ENCODE measurements at places on chromosomes 13 and 19.
A peak's percentile ranks its signal among the peaks of the same experiment; 100 is the strongest.

DNA sequence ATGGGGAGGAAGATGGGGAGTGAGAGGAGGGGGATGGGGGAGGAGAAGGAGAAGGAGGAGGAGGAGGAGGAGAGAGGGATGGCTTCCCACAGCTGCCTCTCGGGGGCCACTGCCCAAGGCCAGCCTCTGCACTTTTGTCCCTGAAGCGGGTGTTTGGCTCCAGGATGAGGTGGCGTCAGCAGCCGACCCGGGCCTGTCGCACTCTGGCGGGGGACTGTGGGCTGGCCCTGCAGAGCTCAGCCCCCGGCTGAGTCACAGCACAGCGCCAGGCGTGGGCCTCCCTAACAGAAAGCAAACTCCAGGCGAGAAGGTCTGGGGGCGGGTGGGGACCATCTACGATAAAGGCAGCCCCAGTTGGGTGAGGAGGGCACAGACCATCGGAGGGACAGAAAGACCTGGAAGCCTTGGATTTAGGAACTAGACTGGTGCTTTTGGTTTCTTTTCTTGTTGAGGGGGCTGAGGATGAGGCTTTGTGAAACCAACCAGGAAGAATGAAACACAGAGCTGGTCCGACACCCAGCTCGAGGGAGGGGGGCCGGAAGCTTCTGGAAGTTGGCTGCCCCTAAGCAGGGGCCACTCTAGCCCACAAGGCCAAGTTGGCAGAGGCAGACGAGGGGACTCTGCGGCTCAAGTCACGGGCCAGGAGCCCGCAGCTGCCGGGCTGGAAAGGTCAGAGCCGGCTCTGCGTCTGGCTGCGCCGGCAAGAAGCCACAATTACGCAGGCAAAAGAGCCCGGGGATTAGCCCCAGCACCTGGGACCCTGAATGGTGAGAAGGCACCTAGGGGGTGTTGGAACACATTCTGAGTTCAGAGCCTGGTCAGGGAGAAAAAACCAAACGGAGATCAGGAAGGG, 18.2 kb downstream of the LSM4 start:
- peak; percentile 90 for DNase-seq

DNA sequence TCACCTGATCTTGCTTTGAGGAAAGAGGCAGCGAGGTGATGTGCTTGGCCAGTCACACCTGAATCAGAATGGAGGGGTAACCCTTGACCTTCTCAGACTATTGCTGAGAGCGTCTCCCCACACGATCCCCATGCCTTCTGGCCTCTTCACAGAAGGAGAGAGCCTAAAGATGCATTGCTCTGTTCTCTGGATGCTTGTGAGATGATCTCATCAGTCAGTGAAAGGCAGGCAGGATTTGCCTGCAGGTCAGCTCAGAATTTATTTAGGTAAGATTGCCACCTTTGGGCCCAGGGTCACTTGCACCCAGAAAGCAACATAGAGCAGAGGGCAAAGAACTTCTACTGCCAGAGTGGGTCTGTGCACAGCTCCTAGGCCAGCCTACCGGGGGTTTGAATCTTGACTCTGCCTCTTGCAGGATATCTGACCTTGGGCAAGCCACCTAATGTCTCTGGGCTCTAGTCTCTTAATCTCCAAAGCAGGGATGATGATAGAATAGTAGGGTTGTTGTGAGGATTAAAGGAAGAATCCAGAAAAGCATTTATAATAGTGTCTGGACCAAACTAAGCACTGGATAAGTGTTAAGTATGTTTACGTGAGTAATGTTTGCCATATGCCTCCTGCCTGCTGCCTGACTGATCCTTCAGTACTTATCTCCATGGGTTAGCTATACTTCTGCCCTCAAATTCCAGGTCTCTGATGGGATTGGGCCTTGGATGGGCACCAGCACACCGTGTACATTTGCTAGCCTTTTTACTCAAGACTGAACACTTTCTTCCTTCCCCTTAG, 8.4 kb upstream of the FLT1 start:
- DNase-seq, result no peak

DNA sequence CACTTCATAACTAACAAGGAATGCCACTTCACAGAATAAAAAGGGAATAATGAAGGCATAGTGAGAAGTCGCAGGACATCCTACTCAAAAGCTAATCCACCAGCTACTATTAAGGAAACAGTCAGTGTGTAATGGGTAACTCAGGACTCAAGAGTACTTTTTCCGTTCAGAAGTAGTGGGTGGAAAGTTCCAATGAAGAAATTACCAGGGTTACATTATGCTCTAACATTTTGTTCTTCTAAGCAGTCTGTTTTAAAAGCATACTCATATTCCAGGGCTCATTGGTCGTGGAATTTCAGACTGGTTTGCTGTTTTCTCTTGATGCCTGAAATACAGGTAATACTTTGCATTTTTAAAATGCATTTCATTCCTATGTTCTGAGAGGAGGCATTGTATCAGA, 222.4 kb upstream of the IRS2 start:
- no peak for DNase-seq

DNA sequence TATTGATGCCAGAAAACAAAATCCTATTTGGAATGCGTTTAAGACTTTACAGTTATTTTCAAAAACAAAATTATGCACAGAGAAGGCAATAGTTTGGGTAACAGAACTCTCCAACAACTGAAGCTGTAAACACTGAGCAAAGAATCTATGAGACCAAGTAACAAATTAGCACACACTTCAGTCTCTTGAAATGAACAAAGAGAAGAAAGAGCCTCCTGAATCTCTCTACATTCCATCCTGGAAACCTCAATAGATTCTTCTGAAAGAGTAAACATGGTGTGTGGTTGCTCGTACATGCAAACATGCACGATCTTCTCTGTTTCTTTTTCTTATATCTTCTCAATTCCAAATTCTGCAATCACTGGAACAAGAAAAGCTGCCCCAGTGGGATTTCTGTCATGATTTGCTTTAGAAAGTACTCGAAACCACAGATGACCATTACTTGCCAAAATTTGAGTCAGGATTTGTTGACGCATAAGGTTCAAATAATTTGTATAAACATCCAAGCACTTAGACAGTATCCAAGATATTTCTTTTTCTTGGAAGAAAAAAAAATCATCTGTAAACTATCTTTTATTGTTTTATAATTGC, 137.9 kb upstream of the DACH1 start:
- peak; percentile 2 for DNase-seq

DNA sequence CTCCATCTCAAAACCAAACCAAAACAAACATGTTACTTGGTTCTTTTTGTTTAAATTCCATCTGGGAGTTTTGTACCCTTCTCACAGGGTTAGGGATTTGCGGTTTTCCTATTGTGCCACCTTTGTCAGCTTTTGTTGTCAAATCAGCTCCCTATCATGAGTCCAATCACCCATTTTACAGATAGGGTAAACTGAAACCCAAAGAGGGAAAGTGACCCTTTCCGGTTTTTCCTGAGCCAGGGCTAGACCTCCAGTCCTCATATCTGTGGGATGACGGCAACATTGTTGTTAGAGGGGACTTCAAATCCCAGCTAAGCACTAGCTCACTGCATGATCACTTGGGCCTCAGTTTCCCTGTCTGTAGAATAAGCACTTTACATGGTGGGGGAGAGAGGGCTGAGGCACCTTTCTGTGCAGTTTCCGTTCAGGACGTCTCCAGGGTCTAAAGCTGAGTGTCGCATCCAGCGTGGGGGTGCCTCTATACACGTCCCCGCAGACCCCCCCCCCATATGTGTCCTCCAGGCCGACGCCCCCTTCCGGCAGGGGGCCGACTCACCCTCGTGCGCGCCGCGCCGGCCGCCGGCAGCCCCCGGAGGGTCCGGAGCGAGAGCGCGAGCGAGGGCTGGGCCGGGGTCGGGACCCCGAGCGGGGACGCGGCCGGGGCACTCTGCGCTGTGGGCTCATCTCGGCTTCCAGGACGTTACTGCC, 3.9 kb downstream of the CCDC194 start:
- no peak for DNase-seq

GRCh38 chr19:5112681-5113575, 144.0 kb downstream of the KDM4B start:
- no peak for DNase-seq

DNA sequence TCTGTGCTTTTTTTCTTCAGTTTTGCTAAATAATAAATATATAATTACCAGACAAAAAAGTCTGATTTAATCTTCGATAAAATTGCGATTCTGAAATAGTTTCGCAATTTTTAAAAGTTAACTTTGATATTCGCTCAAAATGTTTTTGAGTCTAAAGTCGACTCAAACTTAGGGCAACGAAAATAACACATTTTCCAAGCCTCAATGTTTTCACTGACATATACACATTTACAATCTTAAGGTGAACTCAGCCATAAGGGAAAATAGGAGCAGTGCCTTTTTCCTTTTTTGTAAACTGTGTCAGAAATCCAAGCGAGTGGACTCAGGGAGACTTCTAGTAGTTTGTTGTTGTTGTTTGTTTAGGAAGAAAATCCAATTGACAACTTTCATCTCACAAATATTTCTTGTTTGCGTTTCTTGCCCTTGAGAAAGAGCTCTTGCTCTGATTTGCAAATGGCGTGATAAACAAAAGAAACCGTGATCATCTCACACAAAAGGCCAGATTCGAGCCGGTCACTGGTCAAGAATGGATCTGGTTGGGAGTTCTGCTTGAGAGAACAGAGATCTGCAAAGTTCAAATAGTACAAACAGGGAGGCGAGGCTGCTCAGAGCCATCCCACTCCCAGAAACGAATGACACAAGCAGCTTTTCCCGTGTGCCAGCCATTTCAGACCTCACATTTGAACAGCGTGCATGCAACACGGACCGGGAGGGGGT, 2.1 kb downstream of the SOX21 start:
- DNase-seq, result no peak

- no peak for DNase-seq
Measured at GRCh38 chr13:67017276-67017675, 212.9 kb downstream of the PCDH9 start.

GRCh38 chr19:14106840-14107239, 10.7 kb downstream of the PRKACA start:
- DNase-seq, result no peak

- no peak for DNase-seq
Measured at GRCh38 chr13:110341445-110342244, 34.6 kb downstream of the COL4A2 start.

GRCh38 chr19:17423429-17424208, 3.8 kb downstream of the MVB12A start:
- no peak for DNase-seq

DNA sequence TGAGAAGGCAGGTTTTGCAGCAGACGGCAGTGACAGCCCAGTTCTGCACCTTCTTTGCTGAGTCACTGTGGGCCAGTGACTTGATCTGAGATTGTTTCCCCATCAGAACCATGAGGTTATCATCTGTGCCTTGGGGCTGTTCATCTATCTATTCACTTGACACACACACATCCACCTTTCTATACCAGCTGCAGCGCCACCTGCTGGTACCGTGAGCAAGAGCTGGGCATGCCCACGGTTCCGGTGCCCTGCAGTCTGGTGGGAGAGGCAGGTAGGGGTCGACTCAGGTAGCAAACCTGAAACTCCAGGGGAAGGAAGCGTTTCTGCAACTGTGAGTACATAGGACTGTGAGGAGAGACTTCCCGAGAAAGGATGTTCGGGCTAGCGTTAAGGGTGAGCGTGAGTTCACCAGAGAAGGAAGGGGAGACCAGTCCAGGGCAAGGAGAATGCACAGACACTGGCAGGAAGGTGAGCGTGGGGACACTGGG, 7.5 kb upstream of the LIN7B start:
- peak; percentile 50 for DNase-seq

DNA sequence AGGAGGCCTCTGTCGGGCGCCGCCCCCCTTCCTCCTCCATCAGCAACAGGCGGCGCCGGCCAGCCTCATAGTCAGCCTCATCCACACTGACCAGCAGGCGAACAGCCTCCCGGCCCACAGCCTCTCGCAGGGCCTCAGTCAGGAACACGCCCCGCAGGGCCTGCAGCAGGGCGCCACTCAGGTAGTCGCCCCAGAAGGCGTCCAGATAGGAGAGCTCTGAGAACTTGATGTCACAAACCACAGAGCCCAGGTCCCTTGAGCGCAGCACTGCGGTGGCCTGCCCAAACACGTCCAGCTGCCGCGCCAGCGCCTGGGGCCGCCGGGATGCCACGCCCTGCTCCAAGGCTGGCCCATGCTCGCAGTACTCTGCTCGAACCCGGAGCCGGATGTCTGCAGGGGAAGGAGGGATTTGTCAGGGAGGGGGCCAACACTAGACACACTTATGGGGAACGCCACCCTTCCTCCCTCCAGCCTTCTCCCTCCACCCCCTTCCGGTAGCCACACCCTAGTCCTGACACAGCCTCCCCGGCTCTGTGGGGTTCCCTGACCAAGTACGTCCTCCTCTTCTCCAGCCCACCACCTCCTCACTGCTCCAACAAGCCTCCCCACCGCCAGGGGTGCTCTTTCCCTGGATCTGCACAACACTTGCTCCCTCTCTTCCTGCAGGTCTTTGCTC, 17.9 kb downstream of the DEDD2 start:
- no peak for DNase-seq

DNA sequence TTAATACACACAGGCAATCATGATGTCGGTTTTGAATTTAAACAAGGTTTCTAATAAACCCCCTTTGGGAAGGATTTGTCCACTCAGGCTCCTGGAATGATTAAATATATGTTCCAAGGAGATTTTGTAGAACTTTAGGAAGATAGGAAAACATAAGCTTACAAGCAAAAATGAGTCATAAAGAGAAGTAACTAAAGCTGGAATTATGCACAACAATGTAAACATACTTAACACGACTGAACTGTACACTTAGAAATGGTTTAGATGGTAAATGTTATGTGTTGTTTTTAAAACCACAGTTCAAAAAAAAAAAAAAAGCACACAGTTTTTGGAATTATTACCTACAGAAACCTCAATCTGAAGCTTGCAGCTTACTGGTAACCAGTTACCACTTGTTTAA, 304.4 kb downstream of the NALCN start:
- DNase-seq, result no peak

DNA sequence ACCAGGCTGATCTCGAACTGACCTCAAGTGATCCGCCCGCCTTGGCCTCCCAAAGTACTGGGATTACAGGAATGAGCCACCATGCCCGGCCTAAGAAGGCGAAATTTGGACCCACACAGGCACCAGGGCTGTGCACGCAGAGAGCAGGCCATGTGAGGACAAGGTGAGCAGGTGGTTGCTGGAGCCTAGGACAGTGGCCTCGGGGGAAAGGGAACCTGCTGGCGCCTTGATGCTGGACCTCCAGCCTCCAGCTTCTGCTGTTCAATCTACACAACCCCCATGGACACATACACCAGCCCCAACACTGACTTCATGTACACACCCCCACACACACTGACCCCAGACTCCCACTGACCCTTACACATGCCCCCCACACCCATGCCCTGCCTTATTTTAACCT, 41.8 kb upstream of the CCNE1 start:
- no peak for DNase-seq

DNA sequence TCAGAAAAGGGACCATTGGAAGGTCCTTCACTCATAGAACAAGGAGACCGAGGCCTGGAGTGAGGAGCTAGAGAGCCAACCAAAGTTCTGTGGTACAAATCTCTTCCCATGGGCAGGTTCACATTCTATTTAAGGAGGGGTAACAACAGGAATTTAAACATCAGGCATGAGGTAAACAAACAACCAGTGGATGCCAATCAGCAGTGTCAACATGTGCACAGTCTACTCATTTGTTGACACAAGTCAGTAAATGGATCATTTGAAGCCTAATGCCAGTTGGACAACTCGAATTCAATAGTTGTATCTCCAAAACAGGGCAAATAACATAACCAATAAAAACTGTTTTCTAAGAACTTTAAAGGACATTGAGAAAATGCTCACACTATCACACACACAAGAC, 6.3 kb upstream of the DOCK9 start:
- no peak for DNase-seq

Data from myocyte (in vitro differentiated cells).